ENCODE measurements at places on chromosomes 7 and 10.
A peak's percentile ranks its signal among the peaks of the same experiment; 100 is the strongest.

DNA sequence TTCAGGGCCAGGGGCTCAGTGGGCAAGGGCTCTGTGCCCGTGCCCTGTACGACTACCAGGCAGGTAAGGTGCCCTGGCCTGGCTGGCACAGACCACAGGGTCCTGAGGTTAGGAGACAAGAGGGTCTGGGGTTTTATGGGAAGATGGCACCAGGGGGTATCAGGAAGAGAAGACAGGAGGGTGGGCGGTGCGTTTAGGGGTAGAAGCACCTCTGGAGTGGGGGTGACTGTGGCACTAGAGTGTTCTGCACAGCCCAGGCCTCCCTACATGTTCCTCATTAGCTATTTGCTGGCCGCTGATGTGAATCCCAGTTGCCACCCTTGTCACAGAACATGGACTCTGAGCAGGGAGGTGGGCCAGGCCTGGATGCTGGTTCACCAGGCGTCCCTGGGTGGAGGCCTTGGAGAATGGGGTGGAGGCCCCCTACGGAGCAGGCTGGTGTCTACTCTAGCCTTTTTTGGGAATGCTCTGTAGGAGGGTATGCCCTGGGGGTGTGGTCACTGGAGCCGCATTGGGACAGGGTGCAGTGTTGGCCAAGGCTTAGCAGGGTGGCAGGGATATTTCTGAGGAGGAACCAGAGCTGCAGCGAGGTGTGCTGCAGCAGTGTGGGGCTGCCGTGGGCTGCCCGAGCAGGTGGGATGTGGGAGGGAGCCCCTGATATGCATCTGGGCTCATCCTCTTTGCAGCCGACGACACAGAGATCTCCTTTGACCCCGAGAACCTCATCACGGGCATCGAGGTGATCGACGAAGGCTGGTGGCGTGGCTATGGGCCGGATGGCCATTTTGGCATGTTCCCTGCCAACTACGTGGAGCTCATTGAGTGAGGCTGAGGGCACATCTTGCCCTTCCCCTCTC is 5.0 kb downstream of the PGAM2 start:
- DNase-seq = no peak

- no peak for DNase-seq
Observed at GRCh38 chr7:49980465-49980864, 112.6 kb downstream of the ZPBP start.

DNA sequence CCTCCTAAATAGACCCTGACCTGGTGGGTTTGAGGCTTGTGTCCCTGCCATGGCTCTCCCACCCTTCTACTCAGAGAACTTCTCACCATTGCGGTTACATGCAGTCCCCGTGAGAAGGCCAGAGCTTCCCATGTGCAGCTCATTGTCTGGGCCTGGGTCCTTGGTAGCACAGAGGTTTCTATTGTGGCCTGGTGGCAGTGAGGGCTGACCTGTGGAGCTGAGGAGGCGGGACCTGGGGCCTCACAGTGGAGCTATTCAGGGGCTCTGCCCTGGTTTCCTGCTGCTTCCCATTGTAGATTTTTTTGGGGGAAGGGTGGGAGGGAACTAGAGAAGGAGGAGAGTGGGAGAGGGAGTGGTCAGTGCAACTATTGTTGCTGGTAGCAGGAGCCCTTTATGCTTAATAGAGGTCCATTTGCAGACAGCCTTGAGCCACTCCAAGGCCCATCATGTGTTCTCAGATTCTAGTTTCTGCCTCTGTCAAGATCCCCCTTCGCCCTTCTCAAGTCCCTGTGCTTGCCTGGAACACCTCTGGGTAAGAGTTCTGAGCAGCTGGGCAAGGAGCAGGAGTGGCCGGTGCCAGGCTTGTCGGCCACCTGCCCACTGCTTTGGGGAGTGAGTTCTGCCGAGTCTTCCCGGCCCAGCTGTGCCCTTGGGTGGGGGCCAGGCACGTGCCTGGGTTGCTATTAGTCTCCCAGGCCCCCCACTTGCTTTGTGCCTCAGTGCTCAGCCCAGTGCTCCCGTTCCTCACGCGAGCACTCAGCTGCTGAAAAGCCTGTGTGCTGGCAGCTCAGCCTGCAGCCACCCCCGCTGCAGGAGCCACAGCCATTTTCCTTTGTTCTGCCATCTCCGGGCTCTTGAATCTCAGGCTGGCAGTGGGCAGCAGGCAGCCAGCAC is 10.7 kb downstream of the TSPAN14 start:
- DNase-seq = no peak

DNA sequence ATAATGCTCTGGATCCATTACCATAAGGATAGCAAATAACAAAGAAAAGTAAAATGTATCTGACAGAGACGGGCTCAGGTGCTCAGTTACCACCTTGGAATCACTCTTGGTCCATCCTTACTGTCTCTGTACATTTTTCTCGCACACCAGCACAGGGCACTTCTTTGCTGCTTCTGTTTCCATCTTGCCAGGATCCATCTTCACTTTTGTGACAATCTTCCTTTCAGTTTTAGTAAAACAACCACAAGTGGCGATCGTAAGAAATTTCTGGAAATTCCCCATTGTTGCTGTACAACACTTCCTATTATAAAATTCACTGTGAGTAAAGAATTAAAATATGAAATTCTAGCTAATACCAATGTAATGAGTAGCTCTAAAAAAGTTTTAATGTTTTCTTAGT is 695.5 kb downstream of the GRM8 start:
- DNase-seq = no peak

DNA sequence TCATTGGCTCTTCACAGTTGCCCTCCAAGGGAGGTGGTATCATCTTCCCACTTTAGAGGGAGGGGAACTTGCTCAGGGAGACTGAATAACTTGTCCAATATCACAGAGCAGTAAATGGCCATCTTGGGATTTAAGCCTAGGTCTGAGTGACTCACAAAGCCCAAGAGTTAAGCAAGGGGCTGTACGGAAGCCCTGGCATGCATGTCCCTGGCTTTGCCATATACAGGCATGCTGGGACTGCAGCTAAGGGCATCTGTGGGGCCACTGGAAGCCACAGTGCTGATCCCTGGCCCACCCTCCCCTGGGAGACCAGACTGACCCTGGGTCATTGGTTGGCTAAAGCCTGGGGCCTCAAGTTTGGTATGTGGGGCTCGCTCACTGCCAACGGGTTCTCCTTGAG is 3.1 kb downstream of the VSIR start:
- no peak for DNase-seq

- DNase-seq = no peak
Observed at GRCh38 chr7:147857152-147858140, 733.1 kb upstream of the C7orf33 start.

DNA sequence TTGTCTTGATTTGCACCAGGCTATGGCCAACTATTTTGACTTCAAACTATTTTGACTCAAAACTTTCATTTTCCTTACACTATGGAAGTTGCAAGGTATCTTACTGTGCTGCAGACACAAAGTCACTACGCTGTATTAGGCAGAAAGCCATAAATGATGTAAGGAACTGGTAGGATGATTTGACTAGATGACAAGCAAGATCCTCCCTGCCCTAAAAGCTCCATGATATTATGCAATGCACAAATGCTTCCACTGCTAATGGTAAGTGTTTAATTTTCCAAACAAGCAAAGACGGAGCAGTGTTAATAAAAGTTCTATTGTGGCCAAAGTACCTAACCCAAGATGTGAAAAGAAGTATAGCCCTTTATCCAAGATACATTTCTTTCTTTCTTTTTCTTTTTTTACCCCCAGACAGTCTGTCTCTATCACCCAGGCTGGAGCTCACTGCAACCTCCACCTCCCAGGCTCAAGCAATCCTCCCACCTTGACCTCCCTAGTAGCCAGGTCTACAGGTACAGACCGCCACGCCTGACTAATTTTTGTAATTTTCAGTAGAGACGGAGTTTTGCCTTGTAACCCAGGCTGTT is 98.2 kb downstream of the ANK3 start:
- DNase-seq = no peak

- no peak for DNase-seq
Observed at GRCh38 chr10:42974693-42975002, 102.2 kb upstream of the RET start.

- no peak for DNase-seq
Observed at GRCh38 chr10:29619241-29619669, 15.5 kb downstream of the SVIL start.

DNA sequence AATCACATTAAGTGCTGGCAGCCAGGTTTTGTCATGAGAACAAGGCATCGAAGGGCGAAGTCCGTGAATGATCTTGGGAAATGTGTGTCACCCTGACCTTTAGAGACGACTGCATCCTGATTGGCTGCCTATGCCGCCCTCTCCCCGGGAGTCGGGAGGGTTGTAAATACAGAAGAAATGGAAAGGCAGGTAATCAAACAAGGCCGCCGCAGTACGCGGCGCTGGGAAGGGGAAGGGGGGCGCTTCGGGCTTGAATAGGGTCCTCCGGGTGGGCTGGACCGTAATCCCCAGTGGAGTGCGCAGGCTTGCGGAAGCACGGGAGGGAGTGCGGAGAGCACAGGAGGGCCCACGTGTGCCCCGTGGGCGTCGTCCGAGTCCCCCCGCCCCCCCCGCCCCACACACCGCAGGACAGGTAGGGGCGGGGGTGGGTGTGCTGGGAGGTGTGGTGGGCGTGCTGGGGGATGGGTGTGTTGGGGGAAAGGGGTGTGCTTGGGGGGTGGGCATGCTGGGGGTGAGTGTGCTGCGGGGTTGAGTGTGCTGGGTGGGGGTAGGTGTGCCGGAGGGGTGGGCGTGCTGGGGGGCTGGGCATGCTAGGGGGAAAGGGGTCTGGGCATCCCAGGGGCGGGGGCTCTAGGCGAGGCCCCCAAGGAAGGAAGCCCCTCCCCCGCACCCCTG is 169.4 kb downstream of the ARHGAP12 start:
- DNase-seq = peak; percentile 26

DNA sequence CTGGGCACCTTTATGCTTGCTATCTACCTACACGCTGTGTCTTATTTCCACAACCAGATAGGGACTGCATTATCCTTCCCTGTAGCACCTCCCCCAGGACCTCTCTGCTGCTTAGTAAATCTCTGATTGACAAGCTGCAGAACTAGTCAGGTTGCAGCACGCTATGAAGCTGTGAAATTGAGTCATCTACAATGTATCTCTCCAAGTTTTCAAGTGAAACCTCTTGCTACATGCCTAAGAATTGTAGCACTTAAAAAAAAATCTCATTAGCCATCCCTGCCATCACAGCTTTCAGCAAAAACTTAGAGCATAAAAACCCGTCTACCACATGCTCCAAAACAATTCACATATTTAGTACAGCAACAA is 69.7 kb upstream of the FGFR2 start:
- DNase-seq = no peak

- no peak for DNase-seq
Observed at GRCh38 chr7:124084024-124084423, 51.2 kb upstream of the TMEM229A start.

GRCh38 chr10:68442971-68443370 is 28.8 kb downstream of the DNA2 start:
- DNase-seq = no peak

DNA sequence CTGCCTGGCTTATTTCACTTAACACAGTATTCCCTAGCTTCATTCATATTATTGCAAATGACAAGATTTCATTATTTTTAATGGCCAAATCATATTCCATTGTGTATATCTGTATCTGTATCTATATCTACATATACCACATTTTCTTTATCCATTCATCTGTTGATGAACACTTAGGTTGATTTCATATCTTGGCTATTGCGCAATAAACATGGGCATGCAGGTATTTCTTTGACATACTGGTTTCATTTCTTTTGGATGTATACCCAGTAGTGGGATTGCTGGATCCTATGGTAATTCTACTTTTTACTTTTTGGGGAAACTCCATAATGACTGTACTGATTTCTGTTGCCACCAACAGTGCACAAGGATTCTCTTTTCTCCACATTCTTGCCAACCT is 68.9 kb upstream of the CREB5 start:
- DNase-seq = no peak

- DNase-seq = no peak
Observed at GRCh38 chr10:87090779-87091178, 3.9 kb downstream of the GLUD1 start.

GRCh38 chr10:48209241-48209640 is 65.3 kb downstream of the FRMPD2 start:
- DNase-seq = no peak

- no peak for DNase-seq
Observed at GRCh38 chr10:91378061-91378460, 32.1 kb upstream of the HECTD2 start.

DNA sequence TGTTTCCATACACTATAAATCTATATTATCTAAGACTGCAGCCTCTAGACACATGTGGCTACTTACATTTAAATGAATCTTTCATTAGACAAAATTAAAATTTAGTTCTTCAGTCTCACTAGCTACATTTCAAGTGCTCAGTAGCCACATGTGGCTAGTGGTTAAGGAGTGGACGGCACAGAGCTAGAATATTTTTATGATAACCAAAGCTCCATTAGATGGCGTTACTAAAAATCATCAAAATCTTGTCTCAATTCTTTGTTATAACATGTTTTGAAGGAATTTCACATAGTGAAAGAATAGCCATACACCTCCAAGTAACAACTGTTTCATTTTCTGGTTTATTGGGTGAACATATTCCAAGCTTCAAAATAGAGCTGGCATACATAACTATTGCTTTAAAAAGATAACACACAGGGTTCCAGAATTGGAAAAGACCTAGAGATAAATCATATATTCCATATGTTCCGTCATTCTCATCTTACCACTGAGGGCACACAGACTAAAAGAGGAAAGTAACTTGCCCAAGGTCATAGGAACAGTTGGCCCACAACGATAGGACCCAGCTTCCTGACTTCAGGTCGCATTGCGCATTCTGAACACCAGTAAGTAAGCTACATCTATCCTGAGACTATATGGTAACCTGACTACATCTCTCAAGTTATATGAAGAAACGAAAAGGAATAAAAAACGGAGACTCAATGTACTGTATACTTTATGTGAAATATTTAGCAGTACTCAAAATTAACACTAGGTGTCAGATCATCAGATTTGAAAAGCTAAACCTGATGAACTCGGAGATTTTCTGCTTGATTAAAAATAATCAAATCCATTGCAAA is 66.6 kb downstream of the CAV1 start:
- no peak for DNase-seq

- no peak for DNase-seq
Observed at GRCh38 chr7:21754963-21755362, 190.7 kb downstream of the CDCA7L start.

GRCh38 chr7:33601101-33601500 is 304.2 kb upstream of the BMPER start:
- no peak for DNase-seq

DNA sequence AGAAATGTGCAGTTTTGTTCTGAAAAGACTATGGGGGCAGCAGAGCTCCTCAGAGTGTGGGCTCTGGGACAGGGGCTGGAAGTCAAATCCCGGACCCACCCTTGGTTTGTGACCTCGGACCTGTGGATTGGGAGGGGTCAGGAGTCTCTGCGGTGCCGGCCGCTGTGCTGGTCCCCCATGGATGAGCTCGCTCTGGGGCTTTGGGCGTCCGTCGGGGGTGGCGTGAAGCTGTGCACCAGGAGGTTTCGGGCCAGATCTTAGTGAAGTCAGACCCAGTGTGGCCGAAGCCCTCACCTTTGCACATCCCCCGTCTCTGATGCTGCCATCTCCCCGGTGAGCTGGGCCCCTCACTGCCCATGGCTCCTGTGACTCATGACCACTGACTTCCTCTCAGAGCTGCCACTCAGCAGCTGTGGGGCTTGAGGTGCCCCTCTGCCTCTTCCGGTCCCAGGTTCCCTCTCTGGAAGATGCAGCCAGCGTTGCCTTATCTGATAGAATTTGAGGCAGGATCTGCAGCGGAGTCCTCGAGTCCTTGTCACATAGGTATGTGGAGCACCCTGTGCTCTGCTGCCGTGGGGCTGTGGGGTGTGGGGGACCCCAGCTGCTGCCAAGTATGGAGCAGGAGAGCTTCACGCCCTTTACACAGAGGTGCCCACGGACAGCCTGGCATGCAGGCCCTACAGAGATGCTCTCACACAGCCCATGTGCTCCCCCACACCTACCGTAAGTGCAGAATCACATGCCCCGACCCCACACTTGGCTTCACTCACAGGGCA is 11.4 kb upstream of the SCART1 start:
- no peak for DNase-seq

Measured in NCI-H1417 treated with DMSO at 0.1 percent for 48 hours (cell line).